Urothelium cell line (cell line): ENCODE measurements at places on chromosomes 2 and 18.

DNA sequence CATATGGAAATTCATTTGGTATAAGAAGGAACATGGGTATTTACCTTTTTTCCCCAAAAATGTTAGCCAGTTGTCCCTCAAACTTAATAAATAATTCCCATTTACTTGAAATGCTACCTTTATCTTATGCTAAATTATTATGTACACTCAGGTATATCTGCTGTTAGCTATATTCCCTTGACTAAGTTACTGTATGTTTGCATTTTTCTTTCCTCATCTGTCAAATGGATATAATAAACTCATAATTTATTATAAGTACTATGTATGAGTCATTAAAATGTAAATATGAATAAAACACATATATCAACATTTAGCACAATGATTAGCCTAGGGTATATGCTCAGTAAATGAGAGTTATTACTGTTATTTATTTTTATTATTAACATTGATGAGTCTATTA, 117.4 kb downstream of the PMS1 start:
- DNase-seq: no peak

DNA sequence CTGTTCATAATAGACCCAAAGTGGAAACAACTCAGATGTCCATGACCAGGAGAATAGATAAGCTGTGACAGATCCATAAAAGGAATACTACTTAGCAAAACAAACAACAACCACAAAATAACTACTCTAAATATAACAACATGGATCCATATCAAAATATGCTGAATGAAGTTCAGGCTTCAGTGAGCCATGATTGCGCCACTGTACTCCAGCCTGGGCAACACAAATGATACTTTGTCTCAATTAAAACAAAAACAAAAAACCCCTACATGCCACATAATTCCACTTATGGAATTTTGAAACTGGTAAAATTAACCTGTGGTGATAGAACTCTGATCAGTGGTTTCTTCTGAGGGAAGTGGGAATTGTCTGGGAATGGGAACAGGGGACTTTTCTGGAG, 11.2 kb upstream of the MYO3B start:
- no peak for DNase-seq

GRCh38 chr18:33184175-33184574, 256.3 kb downstream of the CCDC178 start:
- no peak for DNase-seq

- DNase-seq: peak; percentile 37
Observed at GRCh38 chr18:77209587-77209986, 40.1 kb upstream of the GALR1 start.

- no peak for DNase-seq
Observed at GRCh38 chr18:62788876-62789275, 73.5 kb downstream of the PHLPP1 start.

GRCh38 chr2:44351676-44352075, 9.6 kb downstream of the PREPL start:
- no peak for DNase-seq

- no peak for DNase-seq
Observed at GRCh38 chr2:215379039-215379438, 56.8 kb downstream of the FN1 start.

GRCh38 chr18:6609666-6610264, 119.8 kb upstream of the ARHGAP28 start:
- DNase-seq: no peak

GRCh38 chr2:191565647-191566198, 112.2 kb upstream of the NABP1 start:
- no peak for DNase-seq

- DNase-seq: no peak
Observed at GRCh38 chr2:64625299-64626145, 28.2 kb downstream of the SERTAD2 start.

DNA sequence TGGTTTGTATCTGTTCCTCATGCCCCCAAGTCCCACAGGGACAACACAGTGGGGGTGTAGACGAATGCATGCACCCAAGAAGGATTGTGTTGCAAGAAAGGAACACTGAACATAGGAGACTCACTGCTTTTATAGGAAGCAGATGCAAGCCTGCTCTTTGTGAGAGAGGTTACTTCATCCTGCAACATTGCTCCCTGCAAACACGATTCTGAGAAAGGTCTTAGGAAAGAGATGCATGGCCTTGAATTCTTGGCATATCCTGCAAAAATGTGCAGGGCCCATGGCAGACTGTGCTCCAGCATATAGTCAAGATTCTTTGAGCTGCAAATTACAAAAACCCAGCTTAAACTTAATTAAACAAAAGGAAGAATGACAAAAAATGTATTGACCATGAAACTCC, 312.2 kb upstream of the MGAT5 start:
- DNase-seq: no peak

GRCh38 chr18:79422022-79422782, 26.5 kb downstream of the NFATC1 start:
- no peak for DNase-seq

- DNase-seq: no peak
Observed at GRCh38 chr2:239625156-239625845, 224.5 kb upstream of the HDAC4 start.

DNA sequence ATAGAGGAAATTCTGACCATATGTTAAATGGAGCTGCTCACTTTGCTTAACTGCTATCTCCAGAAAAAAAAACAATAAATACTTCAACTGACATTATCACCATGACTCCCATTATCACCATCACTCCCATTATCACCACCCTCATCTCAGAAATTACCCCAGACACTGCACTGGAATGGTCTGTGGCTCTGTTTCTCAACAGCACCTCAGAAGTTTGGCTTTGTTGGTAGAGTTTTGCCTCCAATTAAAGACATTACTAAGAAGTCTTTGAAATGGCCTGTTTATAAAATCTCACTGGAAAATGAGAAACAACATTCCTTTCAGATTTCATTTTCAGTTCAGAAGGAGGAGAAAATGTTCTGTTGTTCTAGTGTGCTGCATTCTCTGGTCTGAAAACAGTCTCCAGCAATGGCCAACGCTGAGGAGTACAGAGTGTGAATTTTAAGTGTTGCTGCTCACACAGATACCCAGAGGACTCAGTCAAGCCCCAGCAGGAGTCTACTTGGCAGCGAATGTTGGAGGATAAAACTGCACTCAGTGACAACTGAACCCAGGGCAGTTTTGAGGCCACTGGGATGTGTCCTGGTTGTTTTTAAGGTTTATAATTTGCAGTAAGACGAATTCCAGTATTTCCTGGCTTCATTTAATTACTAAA, 364.5 kb upstream of the CDH2 start:
- DNase-seq: no peak

- no peak for DNase-seq
Observed at GRCh38 chr2:148721520-148721931, 77.0 kb downstream of the EPC2 start.

DNA sequence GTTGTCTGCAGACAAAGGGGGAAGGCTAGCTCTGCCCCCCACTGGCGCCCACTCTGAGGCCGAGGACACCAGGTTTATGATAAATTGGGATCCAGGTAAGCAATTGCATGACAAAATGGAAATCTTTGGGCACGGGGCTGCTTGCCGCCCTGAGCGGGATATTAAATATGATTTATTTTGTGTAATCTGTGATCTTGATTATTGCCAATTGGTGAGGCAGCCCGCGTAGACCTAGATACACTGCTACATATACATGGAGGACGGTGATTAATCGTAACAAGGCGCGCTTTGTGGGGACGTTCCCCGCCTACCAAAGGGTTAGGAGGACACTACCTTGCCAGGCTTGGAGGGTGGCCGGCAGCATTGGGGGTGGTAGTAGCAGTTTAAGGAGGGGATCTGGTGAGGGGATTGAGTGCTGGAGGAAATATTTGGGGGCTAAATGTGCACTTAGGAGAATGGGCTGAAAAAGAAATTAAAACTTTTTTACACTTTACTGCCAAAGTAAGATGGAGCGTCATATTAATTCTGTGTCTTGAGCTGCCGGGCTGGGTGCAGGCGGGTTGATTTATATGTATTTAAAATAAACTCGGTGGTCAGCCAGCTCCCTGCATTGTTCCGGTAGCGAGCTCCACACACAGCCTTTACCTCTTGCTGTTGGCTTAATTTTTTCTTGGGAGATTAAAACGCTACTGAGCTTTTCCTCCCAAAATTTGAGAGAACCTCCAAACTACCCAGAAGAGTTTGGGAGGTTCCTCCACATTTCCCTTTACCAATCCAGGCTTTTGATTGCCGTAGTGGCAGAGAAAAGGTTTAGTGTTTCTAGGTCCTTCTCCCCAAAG, 4.1 kb downstream of the HOXD3 start:
- no peak for DNase-seq

- no peak for DNase-seq
Observed at GRCh38 chr2:171307560-171307959, 126.2 kb downstream of the METTL8 start.

DNA sequence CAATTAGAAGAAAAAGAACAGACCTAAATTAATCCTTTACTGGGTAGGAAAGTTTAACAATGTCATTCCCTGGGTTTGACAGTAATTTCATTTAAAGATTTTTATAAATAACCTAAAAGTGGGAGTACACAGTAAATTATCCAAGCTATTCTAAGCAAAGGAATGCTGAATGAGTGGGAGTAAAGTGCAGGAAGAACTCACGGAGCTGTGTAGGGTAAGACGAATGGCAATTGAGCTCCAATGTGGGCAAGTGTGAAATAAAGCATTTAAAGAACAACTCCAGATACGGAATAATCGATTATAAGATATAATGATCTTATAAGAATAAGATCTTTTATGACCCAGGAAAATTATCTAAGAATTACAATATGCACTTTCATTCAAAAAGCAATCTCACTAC, 93.2 kb downstream of the LRRTM4 start:
- DNase-seq: no peak

DNA sequence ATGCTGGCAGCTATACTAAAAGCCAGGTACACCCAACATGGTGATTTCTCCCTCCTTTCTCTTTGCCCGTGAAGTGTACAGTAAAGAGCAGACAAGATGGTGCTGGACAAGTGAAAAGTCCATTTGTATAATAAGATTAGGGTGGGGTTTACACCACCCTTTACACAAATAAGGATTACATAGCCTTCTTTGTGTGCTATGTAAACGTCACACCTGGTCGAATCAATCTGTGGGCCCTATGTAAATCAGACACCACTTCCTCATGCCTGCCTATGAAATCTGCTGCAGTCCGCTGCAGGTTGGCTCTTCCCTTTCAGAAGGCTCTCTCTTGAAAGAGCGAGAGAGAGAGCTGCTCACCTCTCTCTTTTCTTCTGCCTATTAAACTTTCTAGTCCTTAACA, 1054.3 kb upstream of the SLC39A10 start:
- DNase-seq: no peak

- DNase-seq: no peak
Observed at GRCh38 chr2:147549054-147549453, 295.8 kb upstream of the ACVR2A start.

DNA sequence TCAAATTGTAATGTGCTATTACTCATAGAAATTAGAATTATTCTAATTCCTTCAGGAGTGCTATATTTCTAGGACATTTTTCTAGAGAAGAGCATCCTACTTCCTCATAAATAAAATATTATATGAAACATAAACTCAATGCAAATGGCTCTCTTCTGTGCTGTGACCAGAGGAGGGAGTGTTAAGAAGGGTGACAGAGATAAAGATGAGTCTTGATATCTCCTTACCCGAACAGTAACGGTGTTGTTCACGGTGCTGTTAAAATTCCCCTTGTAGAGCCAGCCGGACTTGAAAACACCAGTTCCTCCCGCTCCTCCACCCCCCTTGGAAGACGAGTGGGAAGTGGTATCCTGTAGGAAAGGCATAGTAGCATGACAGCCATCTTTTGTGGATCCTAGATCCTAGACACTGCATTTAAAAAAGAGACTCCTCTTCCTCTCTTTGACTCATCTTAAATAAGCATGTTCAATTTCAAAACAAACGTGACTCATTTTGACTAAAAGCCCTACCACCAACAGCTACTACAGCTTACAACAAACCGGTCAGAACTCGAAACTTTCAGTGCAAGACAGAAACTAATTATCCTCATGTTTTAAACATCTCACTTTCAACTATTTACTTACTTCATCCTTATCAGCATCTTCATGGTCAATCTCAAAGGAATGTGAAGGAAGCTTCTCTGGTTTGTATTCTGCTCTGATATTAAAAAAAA, 156.3 kb downstream of the DOCK10 start:
- DNase-seq: no peak

DNA sequence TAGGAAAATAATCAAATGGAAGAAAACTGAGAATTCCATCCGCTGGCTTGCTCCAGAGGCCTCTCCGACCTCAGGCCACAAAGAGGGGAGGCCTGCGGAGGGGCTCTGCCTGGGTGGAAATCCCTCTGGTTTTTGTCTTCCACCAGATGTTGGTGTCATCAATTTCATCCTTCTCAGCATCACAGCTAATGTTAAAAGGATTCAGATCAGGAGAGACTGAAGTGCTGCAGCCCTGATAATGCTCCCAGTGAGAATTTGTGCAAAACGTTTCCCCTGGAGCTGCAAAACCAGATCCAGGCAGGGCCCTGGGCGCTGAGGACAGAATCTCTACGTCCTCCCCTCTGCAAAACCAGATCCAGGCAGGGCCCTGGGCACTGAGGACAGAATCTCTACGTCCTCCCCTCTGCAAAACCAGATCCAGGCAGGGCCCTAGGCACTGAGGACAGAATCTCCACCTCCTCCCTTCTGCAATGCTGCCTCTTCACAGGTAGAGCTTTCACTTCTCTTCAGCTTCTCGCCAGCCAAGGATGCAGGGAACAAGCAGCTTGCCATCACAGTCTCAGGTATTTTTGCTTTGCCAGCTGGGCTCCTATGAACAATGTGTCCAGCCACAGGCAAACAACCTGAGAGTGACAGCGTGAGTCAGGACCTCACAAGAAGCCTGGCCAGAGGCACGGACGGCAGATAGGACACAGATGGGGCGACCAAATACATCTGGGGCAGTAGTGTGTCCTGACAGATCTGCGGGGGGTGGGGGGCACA, 81.2 kb downstream of the TMEM18 start:
- no peak for DNase-seq

DNA sequence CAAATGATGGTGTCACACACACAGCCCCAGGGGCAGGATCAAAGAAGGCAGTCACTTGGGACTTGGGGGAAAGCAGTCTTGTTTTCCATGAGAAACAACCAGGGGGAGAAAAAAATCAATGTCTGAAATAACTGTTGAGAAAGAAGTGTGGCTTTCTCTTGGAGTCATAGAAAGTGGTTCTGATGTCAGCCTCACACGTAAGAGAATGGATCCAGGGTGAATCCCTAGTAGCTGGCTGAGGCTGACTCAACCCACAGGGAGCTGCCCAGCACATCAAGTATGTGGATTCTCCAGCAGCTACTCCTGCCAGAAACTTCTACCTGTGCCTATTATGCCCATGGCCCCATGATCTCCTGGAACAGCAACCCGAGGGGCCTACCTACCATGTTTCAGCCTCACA, 33.6 kb upstream of the ZBTB7C start:
- DNase-seq: no peak
